ENCODE measurements at places on chromosomes 5 and 9. TPM values are rescaled to one million over a fixed set of nuclear protein-coding genes. Genes with fewer than 3 reads are reported as not detected.

CCDC171 gene
- polyA plus RNA-seq = 3.3 TPM

CARD6 gene
- 1.3 TPM for polyA plus RNA-seq

NME5 gene
- polyA plus RNA-seq = 24.4 TPM

FLT4 gene
- 8.3 TPM for polyA plus RNA-seq

MZB1 gene
- polyA plus RNA-seq = 0.60 TPM

FAM221B gene
- polyA plus RNA-seq = 0.73 TPM

GFRA3 gene
- polyA plus RNA-seq = 13.6 TPM

C5orf58 gene
- polyA plus RNA-seq = 2.1 TPM

PRLR gene
- 1.4 TPM for polyA plus RNA-seq

- no peaks in the 10 kb centered on the region for H3K27me3 ChIP-seq
- no peaks in the 10 kb centered on the region for H3K36me3 ChIP-seq
- DNase-seq = no peak
- H3K4me1 ChIP-seq = no peaks in the 10 kb centered on the region
- no peak overlapping the region for H3K27ac ChIP-seq
Measured at GRCh38 chr5:143195491-143195890, 208.0 kb downstream of the NR3C1 start.

- H3K27ac ChIP-seq = no peak overlapping the region
- H3K4me1 ChIP-seq = no peaks in the 10 kb centered on the region
- no peaks in the 10 kb centered on the region for H3K27me3 ChIP-seq
- DNase-seq = no peak
- no peak overlapping the region for H3K4me3 ChIP-seq
Measured at GRCh38 chr9:27019589-27019988, 14.1 kb upstream of the LRRC19 start.

DNA sequence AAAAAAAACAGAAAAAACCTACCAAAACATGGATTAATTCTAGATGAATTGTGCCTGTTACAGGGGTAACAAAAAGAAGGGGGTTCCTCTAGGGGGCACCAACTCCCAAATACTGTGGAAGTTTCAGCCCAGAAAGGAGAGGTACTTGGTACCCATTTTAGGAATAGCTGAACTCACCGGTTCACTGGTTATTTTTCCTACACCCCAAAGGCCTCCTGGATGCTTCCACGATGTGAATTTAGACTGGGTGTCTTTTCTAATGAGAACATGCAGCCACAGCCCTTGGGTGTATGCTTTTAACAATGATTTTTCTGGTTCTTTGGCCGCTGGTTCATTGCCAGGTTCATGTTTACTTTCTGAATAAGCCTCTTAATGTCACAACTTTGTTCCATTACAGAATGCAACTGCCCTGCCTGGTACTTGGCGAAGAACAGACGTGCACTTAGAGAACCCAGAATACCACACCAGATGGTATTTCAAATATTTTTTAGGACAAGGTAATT is 46.7 kb downstream of the GARNL3 start:
- no peak overlapping the region for H3K4me3 ChIP-seq
- DNase-seq = no peak
- no peaks in the 10 kb centered on the region for H3K27me3 ChIP-seq
- H3K4me1 ChIP-seq = no peaks in the 10 kb centered on the region
- peaks cover 20% of the 10 kb centered on the region for H3K36me3 ChIP-seq

DNA sequence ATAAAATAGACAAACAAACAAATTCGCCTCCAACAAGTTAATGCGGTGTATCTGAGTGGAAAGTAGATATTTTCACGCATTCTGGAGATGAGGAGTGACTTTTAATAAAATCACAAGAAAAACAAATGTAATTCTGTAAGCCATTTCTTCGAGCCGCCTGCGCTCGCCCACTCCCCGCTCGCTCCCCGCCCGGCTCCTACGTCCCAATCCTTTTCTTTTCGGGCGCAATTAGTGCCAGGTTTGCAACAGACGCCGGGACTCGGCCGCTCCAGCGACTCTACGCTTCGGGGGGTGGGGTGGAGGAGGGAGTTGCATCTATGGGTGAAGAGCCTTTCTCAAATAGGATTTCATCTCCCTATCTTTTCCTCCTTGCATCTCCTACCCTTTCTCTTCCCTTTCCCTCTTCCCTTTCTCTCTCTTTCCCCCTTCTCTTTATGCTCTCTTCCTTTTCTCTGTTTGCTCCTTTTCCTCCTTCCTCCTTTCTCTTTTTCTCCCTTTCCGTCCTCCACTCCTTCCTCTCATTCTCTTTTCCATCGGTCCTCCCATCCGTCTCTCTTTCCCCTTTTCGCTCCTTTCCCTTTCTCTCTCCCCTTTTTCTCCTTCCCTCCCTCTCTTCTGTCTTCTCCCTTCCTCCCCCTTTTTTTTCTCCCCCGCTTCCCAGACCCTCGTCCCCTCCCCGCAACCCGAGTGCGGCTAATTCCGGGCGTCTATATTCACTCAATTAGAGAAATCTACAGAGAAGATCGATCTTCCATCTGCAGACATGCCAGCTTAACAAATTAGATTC is 6.1 kb upstream of the OTP start:
- peaks cover 29% of the 10 kb centered on the region for H3K4me1 ChIP-seq
- no peak overlapping the region for H3K27ac ChIP-seq
- H3K27me3 ChIP-seq = peaks cover 98% of the 10 kb centered on the region

GRCh38 chr5:172004824-172005237 is 1.6 kb downstream of the FBXW11 start:
- H3K36me3 ChIP-seq = no peaks in the 10 kb centered on the region
- peak overlapping the region; percentile 83 for H3K4me3 ChIP-seq
- H3K27me3 ChIP-seq = no peaks in the 10 kb centered on the region

GRCh38 chr9:91720313-91720712 is 229.7 kb downstream of the ROR2 start:
- peaks cover 15% of the 10 kb centered on the region for H3K36me3 ChIP-seq
- no peak overlapping the region for H3K4me3 ChIP-seq
- H3K27ac ChIP-seq = no peak overlapping the region
- no peak for DNase-seq
- H3K27me3 ChIP-seq = no peaks in the 10 kb centered on the region

DNA sequence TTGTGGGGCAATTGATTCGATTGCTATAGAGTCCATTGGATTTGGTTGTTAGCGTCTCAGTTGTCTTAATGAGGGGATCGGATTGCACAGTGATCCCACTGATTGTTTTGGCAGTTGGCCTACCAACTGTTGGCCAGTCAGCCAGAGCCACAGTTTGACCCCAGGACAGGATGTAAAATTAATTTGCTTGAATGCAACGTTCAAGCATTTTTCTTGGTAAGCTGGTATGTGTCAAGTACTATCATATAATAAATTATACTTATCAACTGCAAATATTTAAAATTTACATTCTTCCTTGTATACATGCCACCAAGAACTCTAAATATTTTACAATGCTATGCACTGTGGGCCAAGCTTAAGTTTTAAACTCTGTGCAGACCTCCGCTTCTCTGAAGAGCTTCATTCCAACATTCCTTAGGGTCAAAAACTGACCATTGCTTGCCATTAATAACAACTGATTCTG is 80.4 kb upstream of the OSMR start:
- no peaks in the 10 kb centered on the region for H3K36me3 ChIP-seq
- H3K27me3 ChIP-seq = no peaks in the 10 kb centered on the region
- DNase-seq = no peak
- no peak overlapping the region for H3K4me3 ChIP-seq

DNA sequence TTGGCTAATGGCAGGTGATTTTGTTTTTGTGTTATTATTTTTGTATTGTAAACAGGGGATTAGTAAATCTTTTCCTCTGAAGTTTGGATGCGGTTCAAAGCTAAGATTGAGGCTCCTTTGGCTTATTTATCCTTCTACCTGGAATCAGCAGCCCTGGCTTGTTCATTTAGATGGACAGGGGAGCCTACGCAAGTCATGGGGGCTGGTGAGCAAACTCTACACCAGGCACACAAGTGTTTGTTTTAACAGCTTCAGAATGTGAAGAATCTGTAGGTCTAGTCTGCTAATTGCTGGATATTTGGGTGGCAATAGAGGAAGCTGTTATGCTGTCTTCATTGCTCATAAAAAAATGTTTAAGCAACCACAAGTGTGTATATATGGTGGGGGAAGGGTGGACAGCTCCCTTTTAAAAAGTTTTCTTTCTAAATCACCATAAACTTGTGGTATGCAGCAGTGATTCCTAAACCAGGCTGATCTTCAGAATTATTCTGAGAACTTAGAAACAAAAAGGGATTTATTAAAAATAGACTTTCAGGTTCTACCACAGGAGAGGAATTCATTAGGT is 20.7 kb downstream of the ZNF462 start:
- H3K27me3 ChIP-seq = no peaks in the 10 kb centered on the region
- DNase-seq = no peak
- H3K27ac ChIP-seq = no peak overlapping the region

- no peaks in the 10 kb centered on the region for H3K27me3 ChIP-seq
- peaks cover 12% of the 10 kb centered on the region for H3K36me3 ChIP-seq
- H3K27ac ChIP-seq = no peak overlapping the region
- H3K4me3 ChIP-seq = no peak overlapping the region
- no peak for DNase-seq
- peaks cover 34% of the 10 kb centered on the region for H3K4me1 ChIP-seq
Measured at GRCh38 chr5:6464441-6464840, 15.8 kb downstream of the UBE2QL1 start.

- no peak overlapping the region for H3K27ac ChIP-seq
- H3K4me1 ChIP-seq = peaks cover 14% of the 10 kb centered on the region
- peaks cover 4% of the 10 kb centered on the region for H3K36me3 ChIP-seq
- H3K4me3 ChIP-seq = no peak overlapping the region
- H3K27me3 ChIP-seq = no peaks in the 10 kb centered on the region
Measured at GRCh38 chr5:14328144-14328543, 185.0 kb downstream of the TRIO start.

DNA sequence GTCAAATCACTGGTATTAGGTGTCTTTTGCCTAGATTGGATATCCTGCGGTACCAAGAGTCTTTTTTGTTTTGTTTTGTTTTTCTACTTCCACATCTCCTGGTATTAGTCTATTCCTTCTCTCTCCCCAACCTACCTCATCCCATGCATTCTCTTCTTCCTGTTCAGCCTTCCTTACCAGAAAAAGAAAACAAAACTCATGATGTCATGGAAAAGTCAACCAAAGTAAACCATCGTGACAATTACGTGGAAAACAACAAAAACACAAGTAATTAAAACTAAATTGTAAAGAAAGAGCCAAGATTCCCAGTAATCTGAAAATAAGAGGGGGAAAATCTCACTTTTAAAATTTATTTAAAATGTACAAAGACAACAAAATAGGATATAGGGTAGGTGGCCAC is 38.3 kb downstream of the TMEM167A start:
- peaks cover 6% of the 10 kb centered on the region for H3K4me1 ChIP-seq
- no peaks in the 10 kb centered on the region for H3K36me3 ChIP-seq
- H3K27me3 ChIP-seq = no peaks in the 10 kb centered on the region

- DNase-seq = no peak
- no peaks in the 10 kb centered on the region for H3K4me1 ChIP-seq
- H3K4me3 ChIP-seq = no peak within 1 kb of the TSS
- no peak within 1 kb of the TSS for H3K27ac ChIP-seq
- H3K36me3 ChIP-seq = no peaks in the 10 kb centered on the region
- no peaks in the 10 kb centered on the region for H3K27me3 ChIP-seq
Measured at GRCh38 chr9:5510360-5510931, at the start of gene PDCD1LG2. PDCD1LG2 (plus strand) TSS chr9:5510531; CDS start chr9:5522547, 12,016 bp downstream.

- peak overlapping the region; percentile 94 for H3K4me3 ChIP-seq
- peaks cover 8% of the 10 kb centered on the region for H3K36me3 ChIP-seq
- no peaks in the 10 kb centered on the region for H3K27me3 ChIP-seq
- H3K27ac ChIP-seq = peak overlapping the region; percentile 49
- peaks cover 8% of the 10 kb centered on the region for H3K4me1 ChIP-seq
- DNase-seq = peak; percentile 9
Measured at GRCh38 chr5:80409367-80409966, 1.6 kb downstream of the ZFYVE16 start.

DNA sequence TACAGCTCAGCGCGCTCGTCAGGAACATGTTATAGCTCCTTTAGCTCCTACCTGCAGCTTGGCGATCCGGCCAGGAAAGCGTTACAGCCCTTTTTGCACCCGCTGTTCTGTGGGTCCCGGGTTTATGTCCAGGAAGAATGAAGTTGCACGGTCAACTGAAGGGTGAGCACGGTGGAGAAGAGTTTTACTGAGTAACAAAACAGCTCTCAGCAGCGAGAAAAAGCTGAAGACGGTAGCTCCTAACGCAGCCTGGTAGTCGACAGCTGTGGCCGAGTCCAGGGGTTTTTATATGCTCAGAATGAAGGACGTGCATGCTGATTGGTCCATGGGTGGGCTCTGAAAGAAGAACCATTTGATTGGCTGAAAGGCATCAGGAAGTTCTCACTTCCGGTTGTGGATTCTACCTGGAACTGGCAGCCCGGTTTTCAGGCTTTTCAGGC is 1830.1 kb upstream of the NUDT12 start:
- DNase-seq = no peak
- no peaks in the 10 kb centered on the region for H3K4me1 ChIP-seq
- H3K36me3 ChIP-seq = no peaks in the 10 kb centered on the region
- H3K27me3 ChIP-seq = no peaks in the 10 kb centered on the region
- no peak overlapping the region for H3K4me3 ChIP-seq

DNA sequence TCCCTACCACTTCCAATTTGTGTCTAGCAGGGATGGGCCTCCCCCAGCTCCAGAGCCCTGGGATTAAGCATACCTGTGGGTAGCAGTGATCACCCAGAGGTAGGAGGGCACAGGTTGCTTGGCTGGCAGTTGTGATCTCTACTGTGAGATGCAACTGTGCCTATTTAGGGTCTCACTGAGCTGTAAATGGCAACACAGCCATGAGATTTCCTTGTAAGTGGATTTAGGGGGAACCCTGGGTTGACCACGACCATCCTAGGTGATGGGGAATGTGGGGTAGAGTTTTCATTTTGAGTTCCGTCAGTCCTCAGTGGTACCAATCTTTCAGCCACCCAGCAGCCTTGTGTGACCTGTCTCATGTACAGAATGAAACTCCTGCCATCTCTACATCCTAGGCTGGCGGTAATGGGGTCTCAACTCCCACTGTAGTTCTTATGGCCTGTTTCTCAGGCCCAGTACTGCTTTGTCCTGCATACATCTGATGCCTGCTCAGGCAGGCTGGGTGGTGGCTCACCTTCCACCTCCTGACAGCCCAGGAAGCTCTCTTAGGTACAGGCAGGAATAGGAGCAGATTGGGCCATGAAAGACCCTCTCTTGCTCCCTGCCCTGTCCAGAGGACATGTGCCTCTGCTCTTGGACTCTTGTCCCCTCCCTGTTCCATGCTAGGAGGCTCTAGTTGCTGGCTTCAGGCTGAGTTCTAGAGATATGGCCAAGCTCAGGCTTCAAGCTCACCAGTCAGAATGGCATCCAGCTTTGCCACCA is 8.1 kb downstream of the HNRNPAB start:
- no peaks in the 10 kb centered on the region for H3K27me3 ChIP-seq
- no peaks in the 10 kb centered on the region for H3K4me1 ChIP-seq
- peaks cover 94% of the 10 kb centered on the region for H3K36me3 ChIP-seq
- H3K27ac ChIP-seq = no peak overlapping the region

- no peaks in the 10 kb centered on the region for H3K4me1 ChIP-seq
- H3K36me3 ChIP-seq = no peaks in the 10 kb centered on the region
- H3K4me3 ChIP-seq = no peak overlapping the region
- no peak overlapping the region for H3K27ac ChIP-seq
- H3K27me3 ChIP-seq = no peaks in the 10 kb centered on the region
Measured at GRCh38 chr9:100938507-100938906, 90.0 kb upstream of the PLPPR1 start.
